Stimulated activated CD8-positive, alpha-beta memory T cell treated with anti-CD3 and anti-CD28 coated beads, Interleukin-15, amount 100 ng/mL, for 4 hours (primary cell): ENCODE measurements at places on chromosomes 16 and 17.

GRCh38 chr16:26204138-26204537 is 512.4 kb downstream of the HS3ST4 start:
- no peak for DNase-seq

GRCh38 chr16:3520841-3521240 is 20.0 kb downstream of the CLUAP1 start:
- no peak for DNase-seq

- no peak for DNase-seq
Measured at GRCh38 chr16:102060-102855, 24.2 kb downstream of the MPG start.

- no peak for DNase-seq
Measured at GRCh38 chr17:50451943-50452629, 16.6 kb downstream of the CHAD start.

- no peak for DNase-seq
Measured at GRCh38 chr16:74691093-74691855, 9.4 kb downstream of the MLKL start.

GRCh38 chr17:32822996-32823395 is 53.9 kb downstream of the MYO1D start:
- no peak for DNase-seq

- no peak for DNase-seq
Measured at GRCh38 chr17:35087731-35088355, 24.3 kb upstream of the RFFL start.

- DNase-seq = no peak
Measured at GRCh38 chr17:2061441-2061958, 6.6 kb downstream of the HIC1 start.

DNA sequence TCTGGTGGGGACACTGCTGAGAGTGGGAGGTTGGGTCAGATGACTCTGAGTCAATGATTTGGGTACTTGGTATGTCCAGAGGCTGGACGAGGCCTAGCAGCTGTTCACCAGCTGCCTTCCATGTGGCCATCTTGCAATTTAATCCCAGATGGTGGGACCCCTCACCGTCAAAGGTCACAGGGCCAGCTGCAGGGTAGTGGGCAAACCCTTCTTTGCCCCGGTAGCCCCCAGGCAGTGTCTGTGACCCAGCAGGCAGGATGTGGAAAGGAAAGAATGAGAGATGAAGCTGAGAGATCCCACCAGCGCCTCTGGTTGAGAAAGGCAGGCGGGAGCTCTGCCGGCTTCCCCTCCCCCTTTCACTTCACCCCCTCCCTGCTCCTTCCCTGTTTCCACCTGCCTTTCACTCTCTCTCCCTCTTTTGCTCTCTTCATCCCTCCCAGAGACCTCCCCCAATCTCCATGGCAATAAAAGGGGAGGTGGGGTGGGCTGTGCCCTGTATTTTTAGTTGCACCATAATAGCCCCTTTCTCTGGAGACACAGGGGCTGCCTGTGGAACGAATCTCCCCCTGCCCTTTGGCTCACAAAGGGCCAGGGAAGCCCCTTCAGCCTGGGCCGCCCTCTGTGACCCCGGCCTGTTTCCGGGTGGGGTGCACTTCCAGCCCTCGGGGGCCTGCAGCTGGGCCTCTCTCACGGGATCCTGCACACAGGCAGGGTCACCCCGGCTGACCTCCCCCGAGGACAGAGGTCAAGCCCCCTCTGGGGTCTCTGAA is 20.2 kb downstream of the CDK5RAP3 start:
- no peak for DNase-seq

DNA sequence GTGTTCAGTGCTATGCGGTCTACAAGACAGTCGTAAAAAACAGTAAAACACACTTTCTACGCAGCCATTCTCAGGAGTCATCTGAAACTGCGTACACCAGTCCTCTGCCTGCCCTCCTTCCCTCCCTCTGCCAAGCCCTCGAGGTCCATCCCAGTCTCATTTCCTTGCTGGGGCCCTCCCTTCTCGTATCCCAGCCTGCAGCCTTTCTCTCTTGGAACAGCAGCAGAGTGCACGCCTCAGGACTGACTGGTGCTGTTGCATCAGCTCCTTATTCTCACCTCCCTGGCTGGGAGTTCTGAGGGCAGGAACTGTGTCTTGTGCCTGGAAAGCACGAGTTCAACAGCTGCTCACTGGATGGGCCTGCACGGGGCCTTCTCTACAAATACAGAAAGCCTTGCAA is 12.5 kb downstream of the FAHD1 start:
- no peak for DNase-seq

DNA sequence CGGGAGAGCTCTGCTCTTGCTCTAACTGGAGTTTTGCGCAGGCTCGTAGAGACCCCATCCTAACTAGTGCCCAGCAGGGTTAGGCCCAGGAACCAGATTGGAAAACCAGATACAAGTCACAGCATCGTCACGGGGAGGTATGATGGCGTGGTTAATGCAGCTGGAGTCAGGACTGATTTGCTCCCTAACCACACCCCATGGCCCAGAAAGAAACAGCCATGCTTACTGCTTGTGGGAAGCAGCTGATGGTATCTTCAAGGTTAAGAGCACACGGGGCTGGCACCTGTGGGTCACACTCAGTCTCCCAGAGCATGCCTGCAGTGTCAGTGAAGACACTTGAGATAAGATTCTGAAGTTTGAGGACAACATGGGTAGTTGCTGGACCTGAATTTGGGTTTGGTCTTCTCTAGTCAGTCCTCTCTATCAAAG is 60.2 kb downstream of the WIPI1 start:
- no peak for DNase-seq

- no peak for DNase-seq
Measured at GRCh38 chr17:44069974-44070454, 521 bp upstream of the G6PC3 start.

DNA sequence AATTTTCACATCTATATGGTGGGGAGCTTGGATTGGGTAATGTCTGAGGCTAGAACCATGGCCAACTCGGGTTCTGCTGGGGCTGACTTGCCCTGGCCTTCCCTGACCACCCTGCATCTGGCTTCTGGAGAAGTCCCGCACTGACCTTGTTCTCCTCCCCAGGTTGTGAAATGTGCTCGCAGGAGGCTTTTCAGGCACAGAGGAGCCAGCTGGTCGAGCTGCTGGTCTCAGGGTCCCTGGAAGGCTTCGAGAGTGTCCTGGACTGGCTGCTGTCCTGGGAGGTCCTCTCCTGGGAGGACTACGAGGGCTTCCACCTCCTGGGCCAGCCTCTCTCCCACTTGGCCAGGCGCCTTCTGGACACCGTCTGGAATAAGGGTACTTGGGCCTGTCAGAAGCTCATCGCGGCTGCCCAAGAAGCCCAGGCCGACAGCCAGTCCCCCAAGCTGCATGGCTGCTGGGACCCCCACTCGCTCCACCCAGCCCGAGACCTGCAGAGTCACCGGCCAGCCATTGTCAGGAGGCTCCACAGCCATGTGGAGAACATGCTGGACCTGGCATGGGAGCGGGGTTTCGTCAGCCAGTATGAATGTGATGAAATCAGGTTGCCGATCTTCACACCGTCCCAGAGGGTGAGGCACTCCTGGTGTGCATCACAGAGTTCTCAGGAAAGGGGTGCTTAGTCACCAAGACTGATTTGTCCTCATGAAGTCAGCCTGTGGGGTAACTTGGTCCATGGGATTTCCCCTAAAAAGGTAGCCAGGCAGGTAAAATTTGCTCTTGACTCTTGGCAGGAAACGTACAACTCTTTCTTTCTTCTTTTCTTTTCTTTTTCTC is 6.1 kb downstream of the NOD2 start:
- no peak for DNase-seq

DNA sequence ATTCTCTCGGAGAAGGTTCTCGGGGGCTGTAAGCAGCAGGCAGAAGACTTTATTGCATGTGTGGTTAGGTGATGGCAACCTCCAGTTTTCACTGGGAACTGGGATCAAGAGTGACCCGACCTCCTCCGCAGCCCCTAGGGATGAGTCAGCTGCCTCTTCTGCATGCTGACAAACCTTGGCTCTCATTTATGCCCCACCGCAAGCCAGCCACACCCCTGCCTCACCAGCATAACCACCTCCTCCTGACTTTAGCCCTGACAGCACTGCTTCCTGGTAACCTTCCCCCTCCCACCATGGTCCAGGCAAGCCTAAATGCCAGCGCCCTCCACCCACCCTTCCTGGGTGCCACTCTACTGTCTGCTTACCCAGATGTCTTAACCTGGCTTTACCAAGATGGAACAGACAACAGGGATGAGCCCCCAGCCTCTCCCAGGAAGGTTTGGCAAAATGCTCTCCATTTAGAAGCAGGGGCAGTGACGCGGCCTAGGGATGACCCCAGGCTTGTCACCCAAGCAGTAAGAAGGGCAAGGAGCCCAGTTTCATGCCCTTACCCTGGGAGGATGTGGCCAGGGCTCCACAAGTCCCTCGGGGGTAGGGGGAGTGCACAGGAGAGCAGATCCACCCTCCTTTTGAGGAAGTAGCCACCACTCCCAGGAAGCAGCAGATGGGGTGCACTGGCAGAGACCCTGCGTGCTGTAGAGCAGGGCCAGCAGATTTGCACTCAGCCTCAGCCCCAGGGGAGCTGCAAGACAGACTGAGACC is 73.5 kb downstream of the GOSR1 start:
- no peak for DNase-seq

DNA sequence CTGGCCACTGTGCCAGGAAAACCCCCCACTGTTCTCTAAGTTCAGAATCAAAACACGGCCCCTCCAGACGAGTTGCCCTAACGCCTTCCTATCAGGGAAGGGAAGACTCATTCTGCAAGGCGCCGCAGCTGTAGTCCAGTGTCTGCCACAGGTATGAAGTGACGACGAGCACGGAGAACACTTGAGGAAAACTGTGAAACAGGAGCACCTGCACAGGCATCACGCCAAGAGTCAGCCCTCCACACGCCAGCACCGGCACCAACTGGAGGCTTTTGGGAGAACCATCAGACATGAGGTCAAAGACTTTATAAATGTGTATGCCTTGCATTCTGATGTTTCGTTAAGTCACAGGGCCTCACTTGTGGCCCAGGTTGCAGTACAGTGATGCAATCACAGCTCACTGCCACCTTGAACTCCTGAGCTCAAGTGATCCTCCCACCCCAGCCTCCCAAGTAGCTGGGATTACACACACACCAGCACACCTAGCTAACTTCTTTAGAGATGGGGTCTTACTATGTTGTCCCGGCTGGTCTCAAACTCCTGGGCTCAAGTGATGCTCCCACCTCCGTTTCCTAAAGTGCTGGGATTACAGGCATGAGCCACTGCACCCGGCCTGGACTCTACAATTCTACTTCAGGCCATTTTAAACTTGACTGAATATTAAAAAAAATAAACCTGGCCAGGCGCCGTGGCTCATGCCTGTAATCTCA is 22.9 kb downstream of the KLHDC4 start:
- no peak for DNase-seq

DNA sequence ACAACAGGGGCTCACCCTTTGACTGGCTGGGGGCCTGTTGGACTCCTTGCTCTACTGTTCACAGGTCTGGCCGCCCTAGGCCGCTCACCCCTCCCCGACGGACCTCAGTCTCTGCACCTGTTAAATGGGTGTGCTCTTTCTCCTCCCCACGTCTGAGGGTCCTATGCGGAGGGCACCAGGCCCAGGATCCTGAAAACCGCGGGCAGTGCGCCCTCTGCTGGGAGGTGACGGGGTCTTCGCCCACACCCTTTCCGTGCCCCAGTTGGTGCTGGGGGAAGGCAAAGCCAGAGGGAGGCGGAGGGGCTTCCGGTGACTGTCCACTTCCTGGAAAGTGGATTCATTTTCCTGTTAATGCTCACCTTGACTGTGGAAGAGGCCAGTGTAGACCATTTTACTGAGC is 1010.9 kb downstream of the KCNJ18 start:
- no peak for DNase-seq

DNA sequence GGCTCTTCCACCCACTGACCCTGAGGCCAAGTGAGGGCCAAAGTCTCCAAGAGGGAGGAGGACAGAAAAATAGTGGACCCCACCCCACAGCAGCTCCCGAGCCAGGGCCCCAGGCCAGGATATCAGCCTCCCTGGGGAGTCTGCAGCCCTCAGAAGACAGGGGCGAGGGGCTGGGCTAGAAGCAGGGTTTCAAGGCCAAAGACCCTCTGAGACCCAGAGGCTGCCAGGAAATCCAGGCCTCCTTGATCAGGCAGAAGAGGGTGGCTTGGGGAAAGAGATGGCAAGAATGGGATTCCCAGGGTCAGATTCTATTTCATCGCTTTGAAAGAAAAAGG is 156.1 kb downstream of the ZNF423 start:
- DNase-seq = no peak

- no peak for DNase-seq
Measured at GRCh38 chr17:29158488-29159275, 21.5 kb downstream of the MYO18A start.

- peak; percentile 50 for DNase-seq
Measured at GRCh38 chr17:51166987-51167931, 1.0 kb downstream of the NME2 start.
